ENCODE measurements at places on chromosomes 7 and 10.

DNA sequence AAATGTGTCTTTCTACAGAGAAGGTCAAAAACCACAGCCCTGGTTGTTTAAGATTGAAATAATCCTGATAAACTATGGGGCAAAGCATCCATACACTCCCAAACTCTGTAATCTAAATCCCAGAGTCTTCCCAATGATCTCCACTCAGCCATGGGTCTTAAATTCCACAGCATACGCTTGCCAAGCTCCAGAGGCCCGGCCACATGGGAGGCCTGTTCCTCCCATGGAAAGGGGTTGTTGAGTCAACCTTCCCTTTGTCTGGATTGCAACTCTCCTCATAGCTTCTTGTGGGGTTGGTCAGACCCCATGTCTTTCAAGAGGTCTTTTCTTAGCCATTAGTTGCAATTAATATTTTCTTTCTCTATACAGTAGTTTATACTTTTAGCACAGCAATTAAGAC, 718 bp upstream of the STEAP4 start:
- no peak for DNase-seq

DNA sequence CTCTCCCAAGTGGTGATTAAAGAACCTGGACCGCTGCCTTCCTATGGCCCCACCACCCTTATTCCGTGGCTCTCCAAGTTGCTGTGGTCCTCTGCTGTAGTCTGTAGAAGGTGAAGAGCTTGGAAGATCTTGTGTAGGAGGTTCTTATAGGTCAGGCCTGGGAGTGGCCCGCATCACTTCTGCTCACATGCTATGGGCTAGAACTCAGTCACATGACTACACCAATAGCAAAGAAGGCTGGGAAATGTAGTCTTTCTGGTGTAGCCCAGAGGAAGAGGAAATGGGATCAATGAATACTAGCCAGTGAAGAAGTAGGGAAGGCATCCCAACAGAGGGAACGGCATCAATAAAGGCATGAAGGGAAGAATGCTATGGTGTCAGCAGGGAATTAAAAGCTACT, 41.3 kb upstream of the AOAH start:
- no peak for DNase-seq

DNA sequence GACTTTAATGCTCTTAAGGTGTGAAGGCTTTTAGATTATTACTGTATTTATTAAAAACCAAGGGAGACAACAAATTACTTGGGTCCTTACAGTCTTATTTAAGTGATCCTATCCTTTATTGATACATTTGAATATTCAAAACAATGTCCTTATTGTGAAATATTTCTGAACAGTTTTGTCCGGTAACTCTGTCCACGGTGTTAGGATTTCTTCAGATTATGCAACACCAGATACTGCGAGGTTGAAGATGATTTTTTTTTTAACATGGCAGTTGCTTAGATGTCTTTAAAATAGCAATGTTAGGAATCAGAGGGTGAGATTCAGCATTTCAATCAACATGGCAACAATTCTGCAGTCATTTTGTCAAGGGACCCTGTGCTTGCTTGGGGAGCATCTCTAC, 176.5 kb downstream of the CSTF2T start:
- no peak for DNase-seq

DNA sequence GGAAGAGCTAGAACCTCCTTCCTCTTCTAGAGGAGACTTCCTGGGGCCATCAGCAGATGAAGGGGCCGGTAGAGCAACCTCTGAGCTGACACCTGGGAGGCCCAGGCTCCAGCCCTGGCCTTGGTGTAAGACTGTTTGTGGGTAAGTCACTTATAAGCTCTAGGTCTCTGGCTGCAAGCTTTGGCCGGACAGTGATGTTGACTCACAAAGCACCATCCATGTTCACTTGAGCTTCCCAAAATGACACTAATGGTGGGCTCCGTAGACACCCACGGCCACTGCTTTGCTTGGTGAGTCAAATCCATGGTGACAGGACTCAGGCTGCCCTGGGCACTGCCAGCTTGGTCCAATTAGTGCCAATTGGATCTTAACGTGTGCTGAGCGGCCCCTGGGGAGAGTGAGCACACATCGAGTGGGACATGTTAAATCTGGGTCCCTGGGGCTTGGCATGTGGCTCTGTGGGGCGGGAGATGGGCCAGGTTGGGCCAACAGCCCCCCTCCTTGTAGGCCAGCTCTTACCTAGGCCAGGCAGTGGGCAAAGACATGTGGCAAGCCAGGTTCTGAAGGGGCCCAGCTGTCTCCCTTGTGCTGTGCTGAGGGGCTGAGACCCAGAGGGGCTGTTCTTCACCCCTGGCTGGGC, 16.7 kb downstream of the NEURL1 start:
- no peak for DNase-seq

GRCh38 chr7:79093421-79093820, 360.0 kb downstream of the MAGI2 start:
- DNase-seq = no peak

GRCh38 chr10:84348447-84348846, 20.1 kb downstream of the CCSER2 start:
- no peak for DNase-seq

DNA sequence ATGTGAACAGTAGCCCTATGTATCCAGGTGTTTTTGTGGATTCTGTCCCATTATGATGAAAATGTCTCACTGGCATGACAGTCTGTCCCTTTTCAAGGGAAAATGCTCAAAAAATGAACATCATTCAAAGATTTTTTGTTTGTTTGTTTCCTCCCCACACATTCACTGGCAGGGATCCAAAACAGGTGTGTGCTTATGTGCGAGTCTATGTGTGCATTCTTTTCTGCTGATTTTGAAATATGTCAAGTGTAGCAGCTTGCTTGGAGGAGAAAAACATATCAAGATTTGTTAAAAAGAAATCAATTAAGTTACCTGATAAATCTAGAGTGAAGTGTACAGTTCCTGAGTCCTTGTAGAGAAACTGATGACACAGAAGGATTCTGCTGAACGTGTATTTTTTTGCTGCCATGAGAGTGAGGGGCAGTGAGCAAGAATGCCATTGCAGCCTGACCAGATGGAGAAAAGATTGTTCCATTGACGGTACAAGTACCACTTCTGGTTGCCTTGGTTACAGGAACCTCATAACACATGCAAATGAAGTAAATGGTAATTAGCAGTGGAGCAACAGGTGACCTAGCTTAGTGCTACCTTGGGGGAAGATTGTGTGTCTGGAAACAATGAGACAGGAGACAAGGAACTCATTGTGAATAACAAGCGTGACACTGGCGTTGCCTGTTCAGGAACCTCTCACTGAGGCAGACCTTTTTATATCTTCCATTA, 277.4 kb upstream of the PHYHIPL start:
- no peak for DNase-seq

GRCh38 chr7:138773817-138774216, 24.0 kb upstream of the TMEM213 start:
- no peak for DNase-seq

DNA sequence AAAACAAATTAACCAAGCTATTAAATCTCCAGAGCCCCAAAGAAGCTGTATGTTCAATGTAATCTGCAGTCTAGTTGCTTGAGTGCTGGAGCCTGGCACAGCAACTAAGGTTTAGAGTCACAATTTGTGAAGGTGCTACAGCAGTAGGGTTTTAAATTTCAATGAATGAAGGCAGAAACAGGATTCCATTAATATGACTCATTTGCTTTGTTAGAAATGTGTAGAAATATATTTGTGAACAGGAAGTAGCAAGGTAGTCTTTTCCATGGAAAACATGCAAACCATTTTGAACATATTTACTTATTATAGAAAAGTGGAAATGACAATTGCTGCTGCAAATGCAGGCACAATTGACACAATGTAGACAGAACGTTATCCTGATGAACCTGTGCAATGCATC, 149.0 kb upstream of the STEAP4 start:
- DNase-seq = no peak

GRCh38 chr10:44478040-44478439, 93.1 kb upstream of the CXCL12 start:
- DNase-seq = no peak

- DNase-seq = no peak
Measured at GRCh38 chr7:102006695-102007094, 189.3 kb downstream of the CUX1 start.

DNA sequence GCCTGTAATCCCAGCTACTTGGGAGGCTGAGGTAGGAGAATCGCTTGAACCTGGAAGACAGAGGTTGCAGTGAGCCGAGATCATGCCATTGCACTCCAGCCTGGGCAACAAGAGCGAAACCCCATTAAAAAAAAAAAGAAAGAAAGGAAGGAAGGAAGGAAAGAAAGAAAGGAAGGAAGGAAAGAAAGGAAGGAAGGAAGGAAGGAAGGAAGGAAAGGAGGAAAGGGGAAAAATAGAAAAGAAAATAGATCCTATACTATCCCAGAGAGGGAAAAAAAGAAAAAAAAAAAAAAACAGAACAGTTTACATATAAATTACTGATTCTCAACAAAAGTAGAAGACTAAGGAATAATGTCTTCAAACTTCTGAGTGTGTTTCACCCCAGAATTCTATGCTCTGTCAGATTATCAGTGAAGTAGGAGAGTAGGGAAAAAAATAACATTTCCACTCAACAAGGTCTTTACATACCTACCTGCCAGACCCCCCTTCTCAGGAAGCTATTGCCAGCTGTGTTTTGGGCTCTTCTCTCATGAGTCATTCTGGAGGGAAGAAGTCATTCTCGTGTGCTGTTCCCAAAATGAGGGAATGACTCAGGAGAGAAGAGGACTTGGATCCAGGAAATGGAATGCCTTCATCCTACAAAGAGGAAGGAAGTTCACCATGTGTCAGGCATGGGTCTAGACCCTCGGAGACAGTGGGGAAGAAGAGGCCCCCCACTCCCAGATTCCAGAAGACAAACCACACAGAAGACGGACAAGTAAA, 20.9 kb downstream of the RGS10 start:
- no peak for DNase-seq

DNA sequence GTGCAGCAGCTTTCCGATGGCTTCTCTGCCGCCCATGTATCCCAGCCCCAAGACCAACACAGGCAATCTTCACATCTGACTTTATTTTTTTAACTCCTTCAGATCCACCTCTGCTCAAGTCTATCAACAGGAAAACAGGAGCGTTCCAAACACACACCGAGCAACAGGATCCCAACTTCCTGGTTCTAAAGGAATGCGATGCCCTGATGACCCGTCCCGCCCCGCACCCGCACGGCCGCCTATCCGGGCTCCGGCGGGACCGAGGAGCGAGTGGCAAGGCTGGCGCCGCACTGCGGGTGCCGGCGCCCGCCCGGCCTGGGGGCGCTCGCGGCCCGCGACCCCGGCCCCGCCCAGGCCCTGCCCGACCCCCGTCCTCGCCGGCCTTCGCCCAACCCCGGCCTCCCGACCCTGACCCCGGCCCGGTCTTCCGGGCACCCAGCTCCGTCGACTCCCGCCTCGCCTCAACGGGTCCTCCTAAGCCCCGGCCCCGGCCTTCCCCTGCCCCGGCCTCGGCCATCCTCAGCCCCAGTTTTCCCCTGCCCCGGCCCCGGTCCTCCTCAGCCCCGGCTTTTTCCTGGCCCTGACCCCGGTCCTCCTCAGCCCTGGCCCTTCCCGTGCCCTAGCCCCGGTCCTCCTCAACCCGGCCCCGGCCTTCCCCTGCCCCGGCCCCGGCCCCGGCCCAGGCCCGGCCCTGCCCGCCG, 730 bp downstream of the LARP4B start:
- DNase-seq = peak; percentile 32

DNA sequence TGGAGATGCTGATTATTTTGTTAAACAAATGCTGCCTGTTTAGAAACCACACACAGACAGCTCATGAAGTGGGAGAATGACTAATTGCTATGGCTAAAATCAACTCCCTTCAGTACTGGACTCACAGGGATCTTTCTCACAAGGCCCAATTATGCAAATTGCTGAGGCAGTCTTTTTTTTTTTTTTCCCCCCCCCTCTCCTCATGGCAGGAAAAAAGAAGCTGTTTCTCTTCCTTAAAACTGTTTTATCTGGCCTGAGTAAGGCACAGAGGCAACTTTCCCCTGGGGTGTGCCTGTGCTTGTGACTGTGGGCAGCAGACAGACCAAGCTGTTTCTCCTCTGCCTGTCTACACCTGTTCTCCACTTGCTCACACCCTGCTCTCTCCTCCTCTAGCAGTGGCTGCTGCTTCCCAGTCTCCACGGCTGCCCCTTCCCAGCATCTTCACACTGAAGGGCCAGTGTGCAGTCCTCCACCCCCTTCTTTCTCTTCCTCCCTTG, 65.4 kb upstream of the STEAP1B start:
- no peak for DNase-seq

DNA sequence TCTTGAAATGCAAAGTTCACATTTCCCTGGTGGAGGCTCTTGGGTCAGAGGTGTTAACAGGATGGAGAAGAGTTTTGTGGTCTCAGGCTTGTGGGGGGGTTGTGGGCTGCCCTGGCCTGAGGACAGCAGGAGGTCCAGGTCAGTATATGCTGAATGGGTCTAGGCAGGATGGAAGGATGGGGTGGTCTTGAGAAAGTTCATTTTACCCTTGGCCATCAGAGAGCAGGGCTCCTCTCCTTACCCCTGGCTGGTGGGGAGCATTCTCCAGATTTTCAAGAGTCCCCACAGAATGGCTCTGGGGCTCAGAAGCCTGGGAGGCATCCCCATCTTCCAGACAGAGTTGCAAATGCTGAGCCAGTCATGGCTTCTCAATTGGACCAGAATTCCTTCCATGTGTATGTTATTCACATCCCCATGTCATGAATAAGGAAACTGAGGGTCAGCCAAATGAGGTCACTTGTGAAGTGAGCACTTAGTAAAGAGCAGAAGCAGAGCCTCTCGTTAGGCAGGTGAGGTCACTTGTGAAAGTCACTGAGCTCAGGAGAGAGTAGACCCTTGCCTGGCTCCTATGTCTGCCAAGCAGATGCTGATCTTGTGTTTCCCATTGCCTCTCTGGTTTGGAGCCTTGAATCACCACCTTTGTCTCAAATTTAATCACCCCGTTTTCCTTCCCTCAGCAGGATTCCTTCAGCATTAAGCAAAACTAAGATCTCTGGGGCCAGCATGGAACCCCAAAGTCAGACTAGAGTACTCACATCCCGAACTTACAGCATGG, 33.0 kb downstream of the MBL2 start:
- DNase-seq = no peak

- DNase-seq = peak; percentile 9
Measured at GRCh38 chr7:12685550-12685949, 1.9 kb upstream of the ARL4A start.

DNA sequence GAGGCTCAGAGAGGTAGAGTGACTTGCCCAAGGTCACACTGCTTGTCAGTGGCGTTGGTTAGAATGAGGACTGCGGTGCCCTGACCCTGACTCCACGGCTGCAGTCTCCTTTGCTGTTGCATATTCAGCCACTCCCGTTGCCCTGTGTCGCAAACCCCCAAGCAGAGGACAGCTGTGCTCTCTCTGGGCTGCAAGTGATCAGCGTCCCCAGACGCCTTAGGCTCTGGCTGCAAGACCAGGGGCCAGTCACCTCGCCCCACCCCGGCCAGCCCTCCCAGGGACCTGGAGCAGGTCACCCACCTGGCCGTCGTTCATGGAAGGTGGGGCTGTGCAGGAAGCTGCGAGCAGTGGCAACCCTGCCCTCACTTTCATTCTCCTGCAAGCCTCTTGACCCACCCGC, 51.7 kb upstream of the NANOS1 start:
- no peak for DNase-seq

- no peak for DNase-seq
Measured at GRCh38 chr10:133173860-133174640, 14.0 kb downstream of the KNDC1 start.
